Adrenal gland (tissue), 19 donors: ENCODE measurements at places on chromosomes 2 and 18. TPM values are rescaled to one million over a fixed set of nuclear protein-coding genes. Genes with fewer than 3 reads are reported as not detected.
A peak's percentile ranks its signal among the peaks of the same experiment; 100 is the strongest.

GRCh38 chr2:150767991-150768746 is 280.7 kb upstream of the RND3 start:
- no peak overlapping the region for H3K4me3 ChIP-seq
- no peak for DNase-seq
- no peaks in the 10 kb centered on the region for H3K4me1 ChIP-seq
- no peaks in the 10 kb centered on the region for H3K36me3 ChIP-seq
- H3K27ac ChIP-seq, result no peak overlapping the region
- H3K27me3 ChIP-seq, result no peaks in the 10 kb centered on the region

Gene HAAO
- total RNA-seq, result 3.4 TPM

Gene SPATA3
- total RNA-seq, result not detected

Gene SGO2
- total RNA-seq, result 2.8 TPM

- no peak for DNase-seq
- no peaks in the 10 kb centered on the region for H3K27me3 ChIP-seq
- H3K27ac ChIP-seq, result no peak overlapping the region
- no peaks in the 10 kb centered on the region for H3K4me1 ChIP-seq
These were observed 355.3 kb upstream of the SMIM21 start for GRCh38 chr18:75782826-75783225.

DNA sequence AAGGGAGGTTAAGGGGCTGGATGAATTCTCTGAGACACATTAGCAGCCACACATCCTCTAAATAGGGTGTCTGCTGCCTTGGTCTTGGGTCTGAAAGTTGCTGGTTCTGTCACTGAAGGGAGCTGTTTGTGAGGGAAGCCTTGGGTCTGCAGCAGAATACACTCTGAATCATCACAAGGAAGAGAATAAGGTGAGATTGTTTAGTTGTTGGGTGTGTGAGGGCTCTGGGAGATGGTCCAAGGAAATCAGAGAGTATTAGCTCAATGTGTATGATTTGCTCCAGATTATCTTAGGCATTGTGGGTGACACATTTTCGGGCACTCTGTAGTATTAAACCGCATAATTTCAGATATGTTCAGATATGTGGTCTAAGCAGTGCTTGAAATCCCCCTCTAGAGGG is 548.5 kb downstream of the SLC4A3 start:
- no peak overlapping the region for H3K4me3 ChIP-seq
- H3K36me3 ChIP-seq, result no peaks in the 10 kb centered on the region
- no peaks in the 10 kb centered on the region for H3K4me1 ChIP-seq
- DNase-seq, result no peak

DNA sequence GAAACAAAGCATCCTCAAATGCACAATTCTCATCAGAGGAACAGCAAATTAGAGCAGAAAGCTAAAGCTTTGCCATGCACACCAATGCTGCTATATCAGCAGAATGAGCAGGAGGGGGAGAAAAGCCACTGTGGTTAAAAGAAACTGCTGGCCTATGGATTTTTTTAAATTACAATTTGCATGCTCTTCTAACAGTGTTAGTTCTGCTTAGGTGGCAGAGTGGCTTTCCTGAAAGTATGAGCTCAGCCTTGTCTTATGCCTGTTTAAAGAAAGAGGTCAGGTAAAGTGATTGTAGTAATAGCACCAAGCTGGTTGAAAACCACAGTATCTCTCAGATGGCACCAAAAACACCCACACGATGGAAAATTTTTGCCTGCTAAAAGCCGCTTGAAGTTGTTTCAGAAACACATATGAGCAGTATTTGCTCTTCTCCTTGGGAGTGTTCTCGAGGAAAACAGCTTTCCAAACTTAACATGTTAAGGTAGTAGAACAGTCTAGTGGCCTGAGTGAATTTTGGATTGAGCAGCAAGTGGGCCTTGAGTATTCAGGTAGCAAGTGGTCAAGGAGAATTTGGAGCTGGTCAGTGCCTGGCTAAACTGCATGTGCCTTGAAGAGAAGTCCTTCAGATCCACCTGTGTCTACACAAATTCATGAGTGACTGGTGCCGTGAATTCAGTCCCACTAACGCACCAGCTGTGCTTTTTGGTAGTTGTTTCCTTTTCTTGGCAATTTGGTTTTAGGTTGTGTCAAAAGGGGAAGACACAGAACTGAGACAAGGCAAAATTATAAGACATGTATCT is 19.6 kb upstream of the NDUFV2 start:
- H3K4me3 ChIP-seq, result no peak overlapping the region
- H3K36me3 ChIP-seq, result no peaks in the 10 kb centered on the region
- no peaks in the 10 kb centered on the region for H3K27me3 ChIP-seq
- H3K27ac ChIP-seq, result no peak overlapping the region

GRCh38 chr2:10414591-10414990 is 33.5 kb downstream of the ODC1 start:
- H3K36me3 ChIP-seq, result no peaks in the 10 kb centered on the region
- H3K4me1 ChIP-seq, result no peaks in the 10 kb centered on the region
- H3K27ac ChIP-seq, result no peak overlapping the region
- no peak overlapping the region for H3K4me3 ChIP-seq
- DNase-seq, result no peak

- DNase-seq, result peak; percentile 29
- no peaks in the 10 kb centered on the region for H3K36me3 ChIP-seq
- no peaks in the 10 kb centered on the region for H3K27me3 ChIP-seq
These were observed 105.5 kb downstream of the GYPC start for GRCh38 chr2:126761256-126761980.

- peaks cover 18% of the 10 kb centered on the region for H3K36me3 ChIP-seq
- H3K27ac ChIP-seq, result no peak overlapping the region
- H3K4me1 ChIP-seq, result no peaks in the 10 kb centered on the region
- H3K27me3 ChIP-seq, result no peaks in the 10 kb centered on the region
- no peak for DNase-seq
These were observed 61.2 kb downstream of the LRPPRC start for GRCh38 chr2:43934567-43934966.

- no peak overlapping the region for H3K27ac ChIP-seq
- DNase-seq, result no peak
- H3K27me3 ChIP-seq, result no peaks in the 10 kb centered on the region
- H3K4me3 ChIP-seq, result no peak overlapping the region
- no peaks in the 10 kb centered on the region for H3K36me3 ChIP-seq
These were observed 1376.4 kb upstream of the CRIM1 start for GRCh38 chr2:34979148-34979547.

- H3K27me3 ChIP-seq, result no peaks in the 10 kb centered on the region
- no peaks in the 10 kb centered on the region for H3K36me3 ChIP-seq
- H3K4me1 ChIP-seq, result no peaks in the 10 kb centered on the region
- no peak overlapping the region for H3K27ac ChIP-seq
- DNase-seq, result no peak
- H3K4me3 ChIP-seq, result no peak overlapping the region
These were observed 100.4 kb upstream of the CD226 start for GRCh38 chr18:70047931-70048603.

DNA sequence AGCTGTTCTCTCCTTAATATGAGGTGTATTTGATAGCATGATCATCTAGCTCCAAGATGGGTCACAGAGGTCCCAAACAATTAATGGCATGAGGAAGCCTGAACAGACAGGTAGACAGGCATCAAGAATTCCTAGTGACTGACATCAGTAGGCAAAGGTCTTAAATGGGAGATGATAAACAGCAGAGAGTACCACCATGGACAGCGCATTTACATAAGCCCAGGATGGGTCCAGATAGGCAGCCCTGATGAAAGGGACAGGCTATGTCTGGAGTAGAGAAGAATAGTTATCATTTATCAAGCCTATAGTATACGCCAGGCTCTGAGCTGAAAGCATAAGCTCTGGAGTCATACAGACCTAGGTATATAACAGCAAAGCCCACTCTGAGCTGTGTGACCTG is 434.7 kb upstream of the SETBP1 start:
- no peaks in the 10 kb centered on the region for H3K36me3 ChIP-seq
- H3K27me3 ChIP-seq, result no peaks in the 10 kb centered on the region
- no peaks in the 10 kb centered on the region for H3K4me1 ChIP-seq
- H3K27ac ChIP-seq, result no peak overlapping the region
- H3K4me3 ChIP-seq, result no peak overlapping the region
- no peak for DNase-seq

- peak; percentile 79 for DNase-seq
- no peaks in the 10 kb centered on the region for H3K36me3 ChIP-seq
- H3K27me3 ChIP-seq, result no peaks in the 10 kb centered on the region
- H3K4me3 ChIP-seq, result peak overlapping the region; percentile 95
- H3K4me1 ChIP-seq, result peaks cover 13% of the 10 kb centered on the region
- peak overlapping the region; percentile 58 for H3K27ac ChIP-seq
These were observed 3.0 kb downstream of the ZNF516 start for GRCh38 chr18:76491776-76492668.

- peaks cover 51% of the 10 kb centered on the region for H3K4me1 ChIP-seq
- peak overlapping the region; percentile 7 for H3K4me3 ChIP-seq
- no peaks in the 10 kb centered on the region for H3K36me3 ChIP-seq
- peak overlapping the region; percentile 67 for H3K27ac ChIP-seq
These were observed 28.0 kb downstream of the HPCAL1 start for GRCh38 chr2:10330700-10331026.

Gene CUL3
- total RNA-seq, result 98.2 TPM

- H3K4me1 ChIP-seq, result peaks cover 18% of the 10 kb centered on the region
- H3K36me3 ChIP-seq, result no peaks in the 10 kb centered on the region
- H3K4me3 ChIP-seq, result no peak overlapping the region
- no peaks in the 10 kb centered on the region for H3K27me3 ChIP-seq
- no peak for DNase-seq
These were observed 90.9 kb upstream of the KLF7 start for GRCh38 chr2:207256476-207257207.

DNA sequence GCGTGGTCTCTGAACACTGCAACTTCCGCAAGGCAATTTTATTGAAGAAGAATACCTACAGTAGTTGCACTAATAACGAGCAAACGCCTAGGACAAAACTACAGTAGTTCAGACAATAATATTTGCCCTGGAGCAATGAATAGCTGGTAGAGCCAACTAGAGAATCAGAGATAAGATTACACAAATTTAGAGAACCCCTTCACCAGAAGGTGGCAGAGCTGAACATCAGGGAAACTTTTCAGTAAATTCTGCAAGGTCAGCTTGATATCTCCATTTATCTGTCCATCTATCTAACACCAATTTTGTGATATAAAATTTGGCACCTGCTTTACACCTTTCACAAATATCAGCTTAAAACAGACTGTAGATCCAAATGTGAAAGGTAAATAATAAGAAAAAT is 43.8 kb downstream of the CDH19 start:
- H3K36me3 ChIP-seq, result no peaks in the 10 kb centered on the region
- H3K4me3 ChIP-seq, result no peak overlapping the region
- no peak overlapping the region for H3K27ac ChIP-seq
- H3K4me1 ChIP-seq, result no peaks in the 10 kb centered on the region
- no peaks in the 10 kb centered on the region for H3K27me3 ChIP-seq

Gene RSAD2
- 4.0 TPM for total RNA-seq

- no peaks in the 10 kb centered on the region for H3K36me3 ChIP-seq
- DNase-seq, result no peak
- H3K27ac ChIP-seq, result peak overlapping the region; percentile 87
These were observed 62.8 kb downstream of the INPP4A start for GRCh38 chr2:98507461-98507860.

DNA sequence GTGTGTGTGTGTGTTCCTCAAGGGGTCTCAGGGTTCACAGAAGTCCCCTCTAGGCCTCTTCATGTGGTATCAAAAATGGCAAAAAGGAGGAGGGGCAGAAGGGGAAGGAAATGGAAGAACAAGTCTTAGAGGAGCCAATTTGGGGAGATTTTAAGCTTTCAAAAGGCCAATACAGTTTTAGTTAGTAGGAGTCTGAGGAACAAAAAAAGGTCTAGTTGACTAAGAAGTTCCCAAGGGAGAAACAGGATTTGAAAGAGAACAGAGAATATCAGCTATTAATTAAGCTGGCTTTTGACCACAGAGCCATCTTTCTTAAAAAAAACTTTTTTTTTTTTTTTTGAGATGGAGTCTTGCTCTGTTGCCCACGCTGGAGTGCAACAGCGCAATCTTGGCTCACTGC is 7.1 kb downstream of the RNF125 start:
- H3K36me3 ChIP-seq, result no peaks in the 10 kb centered on the region
- H3K4me3 ChIP-seq, result no peak overlapping the region
- H3K4me1 ChIP-seq, result no peaks in the 10 kb centered on the region
- no peak for DNase-seq
- no peak overlapping the region for H3K27ac ChIP-seq

- no peaks in the 10 kb centered on the region for H3K27me3 ChIP-seq
- no peak for DNase-seq
- H3K36me3 ChIP-seq, result no peaks in the 10 kb centered on the region
These were observed 146.4 kb upstream of the ID2 start for GRCh38 chr2:8535469-8535795.

DNA sequence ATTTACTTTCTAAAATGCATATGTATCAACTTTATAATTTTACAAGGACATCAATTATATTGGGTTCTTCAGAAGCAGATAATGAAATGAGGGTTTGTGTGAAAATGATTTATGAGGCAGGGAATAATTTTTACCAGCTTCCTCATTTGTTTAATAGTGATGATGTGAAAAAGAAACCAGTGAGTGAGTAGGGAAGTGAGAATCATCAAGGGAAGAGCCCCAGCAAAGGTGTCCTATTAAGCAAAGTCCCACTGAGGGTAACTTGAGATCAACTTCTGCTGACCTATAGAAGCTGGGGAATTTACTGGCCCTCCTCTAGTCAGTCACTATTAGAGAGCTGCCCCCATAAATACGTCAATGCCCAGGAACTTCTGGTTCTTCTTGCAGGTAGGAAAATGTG is 266.8 kb upstream of the LYPD1 start:
- no peaks in the 10 kb centered on the region for H3K36me3 ChIP-seq
- no peaks in the 10 kb centered on the region for H3K27me3 ChIP-seq
- H3K27ac ChIP-seq, result no peak overlapping the region
- DNase-seq, result no peak
- no peak overlapping the region for H3K4me3 ChIP-seq
- no peaks in the 10 kb centered on the region for H3K4me1 ChIP-seq

DNA sequence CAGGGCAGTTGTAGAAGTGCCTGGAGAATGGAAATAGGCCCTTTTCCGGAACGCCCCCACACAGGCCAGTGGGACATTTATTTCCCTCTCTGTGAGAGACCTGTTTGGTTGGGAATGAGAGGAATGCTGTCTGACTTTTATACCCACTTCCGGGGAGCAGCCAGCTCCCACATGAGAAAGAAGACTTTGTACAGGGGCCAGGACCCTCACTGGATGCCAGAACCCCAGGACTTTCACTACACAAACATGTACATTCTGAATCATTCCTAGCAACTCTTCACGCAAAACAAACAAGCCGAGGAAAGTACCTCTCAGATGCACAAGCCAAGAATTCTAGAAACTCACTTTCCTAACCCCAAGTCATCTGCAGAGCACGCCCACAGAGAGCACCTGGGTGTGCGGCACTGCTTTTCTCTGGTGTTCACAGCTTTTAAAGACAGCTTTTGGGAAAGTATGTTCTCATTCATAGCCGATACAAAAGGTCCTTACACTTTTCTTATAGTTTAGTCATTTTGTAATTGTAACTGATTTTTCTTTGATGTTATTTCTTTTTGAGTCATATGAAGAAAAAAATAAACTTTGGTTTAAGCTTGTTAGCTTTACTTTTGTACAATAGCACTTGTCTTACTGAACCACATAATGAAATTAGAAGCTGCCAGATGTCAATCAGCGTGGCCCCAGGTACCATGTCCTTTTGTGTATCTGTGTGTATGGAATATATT is 856.1 kb upstream of the ID2 start:
- H3K36me3 ChIP-seq, result no peaks in the 10 kb centered on the region
- H3K4me3 ChIP-seq, result no peak overlapping the region
- no peak for DNase-seq
- no peak overlapping the region for H3K27ac ChIP-seq
- H3K4me1 ChIP-seq, result no peaks in the 10 kb centered on the region
